ENCODE measurements at places on chromosomes 12 and 14.

- no peak for DNase-seq
Measured at GRCh38 chr14:76581592-76581991, 179.7 kb upstream of the VASH1 start.

GRCh38 chr12:131418121-131418520 is 292.8 kb upstream of the SFSWAP start:
- DNase-seq, result no peak

DNA sequence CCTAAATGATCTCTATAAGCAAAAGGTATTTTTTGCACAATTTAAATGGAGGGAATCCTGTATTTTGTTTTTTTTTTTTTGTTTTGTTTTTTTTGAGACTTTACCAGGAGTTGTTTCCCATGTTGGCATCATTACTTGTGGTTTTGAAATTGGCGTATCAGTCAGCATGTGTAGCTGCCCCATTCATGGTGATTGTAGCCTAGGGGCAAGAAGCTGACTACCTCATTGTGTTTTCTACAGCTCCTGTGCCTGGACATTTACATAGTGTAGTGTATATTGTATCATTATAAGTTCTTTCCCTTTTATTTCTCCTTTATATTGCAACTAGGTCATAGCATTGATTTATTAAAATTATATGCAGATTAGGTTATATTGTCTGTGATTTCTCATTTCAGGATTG is 24.5 kb downstream of the SAMD4A start:
- DNase-seq, result no peak

GRCh38 chr14:100994082-100994481 is 90.6 kb upstream of the RTL1 start:
- DNase-seq, result no peak

GRCh38 chr12:45839917-45840316 is 110.4 kb downstream of the ARID2 start:
- no peak for DNase-seq

DNA sequence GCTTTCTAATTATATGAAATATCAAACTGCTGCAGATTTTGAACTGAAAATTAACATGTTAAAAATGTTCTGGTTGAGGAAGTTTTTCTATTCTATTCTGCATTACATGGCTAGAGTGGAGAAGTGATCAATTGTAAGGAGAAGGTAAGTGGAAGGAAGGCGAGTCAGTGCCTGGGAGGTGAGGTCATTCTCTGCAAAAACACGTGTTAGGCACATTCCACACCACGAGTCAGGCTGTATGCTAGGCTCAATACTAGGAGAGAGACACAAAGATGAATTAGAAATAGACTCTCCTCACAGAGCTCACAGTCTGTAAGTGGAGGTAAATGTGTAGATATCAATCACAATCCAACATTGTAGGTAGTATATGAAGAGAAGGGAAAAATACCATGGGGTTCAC is 194.1 kb downstream of the NOVA1 start:
- no peak for DNase-seq

- DNase-seq, result no peak
Measured at GRCh38 chr12:120230326-120230973, 29.5 kb upstream of the RPLP0 start.

DNA sequence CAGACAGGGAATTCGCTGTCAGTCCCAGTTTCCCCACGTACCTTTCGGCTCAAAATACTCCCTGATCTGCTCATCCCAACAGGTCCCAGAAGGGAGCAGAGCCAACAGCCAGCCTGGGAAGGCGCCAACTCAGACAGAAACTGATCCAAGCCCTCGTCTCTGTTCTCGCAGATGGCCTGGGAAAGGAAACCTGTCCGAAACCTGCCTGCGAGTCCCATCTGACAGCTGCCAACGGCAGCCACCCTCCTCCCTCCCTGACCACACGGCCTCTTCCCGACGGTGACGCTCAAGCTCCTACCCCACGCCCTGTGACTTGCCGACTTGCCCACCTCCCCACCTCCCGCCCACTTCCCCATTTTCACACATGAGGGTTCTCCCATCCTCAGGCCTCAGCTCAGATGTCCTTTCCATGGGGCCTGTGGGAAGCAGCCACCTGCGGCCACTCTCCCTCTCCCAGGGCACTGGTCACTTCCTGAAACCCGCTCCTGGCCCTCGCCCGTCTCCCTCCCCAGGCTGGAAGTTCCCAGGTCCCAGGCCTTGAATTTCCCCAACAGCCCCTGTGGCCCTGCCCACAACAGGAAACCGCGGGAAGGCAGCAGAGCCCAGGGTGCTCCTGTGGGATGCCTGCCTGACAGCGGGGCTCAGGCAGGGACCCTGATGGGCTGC is 60.9 kb upstream of the FBRSL1 start:
- DNase-seq, result no peak

GRCh38 chr12:121239351-121240061 is 29.6 kb downstream of the P2RX4 start:
- no peak for DNase-seq

DNA sequence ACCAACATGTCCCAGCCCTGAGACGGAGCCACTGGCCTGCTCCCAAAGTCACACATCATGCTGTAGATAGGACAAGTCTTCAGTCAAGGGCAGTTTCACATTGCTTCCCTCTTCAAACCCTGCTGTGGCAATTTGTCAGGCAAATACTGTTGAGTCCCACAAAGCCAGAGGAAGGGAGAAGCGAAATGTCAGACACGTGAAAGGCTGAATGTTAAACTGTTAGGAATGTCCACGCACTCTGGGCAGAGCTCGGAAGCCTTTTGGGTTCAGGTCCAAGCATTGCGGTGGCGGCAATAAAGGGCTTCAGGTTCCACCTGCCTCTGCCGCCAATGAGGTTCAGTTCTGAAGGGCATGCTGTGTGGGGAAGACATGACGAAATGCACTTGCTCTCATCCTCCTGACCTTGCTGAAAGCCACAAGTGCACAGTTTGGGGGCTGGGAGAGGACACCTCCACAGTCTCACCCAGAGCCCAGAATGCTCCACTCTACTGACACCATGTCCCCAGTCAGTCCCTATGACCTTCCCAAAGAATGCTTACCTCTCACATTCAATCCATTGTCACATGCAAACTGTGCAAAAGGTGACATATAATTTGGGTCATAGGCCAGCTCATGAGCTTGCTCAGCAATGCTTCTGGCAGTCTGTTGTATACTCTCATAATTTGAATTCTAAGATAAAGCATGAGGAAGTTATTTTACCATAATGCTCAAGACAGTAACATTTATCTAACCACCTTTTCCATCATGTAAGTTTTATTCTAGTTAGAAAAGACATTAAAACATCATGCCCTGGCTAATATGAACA is 35.7 kb downstream of the RAD9B start:
- no peak for DNase-seq

- no peak for DNase-seq
Measured at GRCh38 chr14:69924201-69924600, 45.0 kb downstream of the SMOC1 start.

DNA sequence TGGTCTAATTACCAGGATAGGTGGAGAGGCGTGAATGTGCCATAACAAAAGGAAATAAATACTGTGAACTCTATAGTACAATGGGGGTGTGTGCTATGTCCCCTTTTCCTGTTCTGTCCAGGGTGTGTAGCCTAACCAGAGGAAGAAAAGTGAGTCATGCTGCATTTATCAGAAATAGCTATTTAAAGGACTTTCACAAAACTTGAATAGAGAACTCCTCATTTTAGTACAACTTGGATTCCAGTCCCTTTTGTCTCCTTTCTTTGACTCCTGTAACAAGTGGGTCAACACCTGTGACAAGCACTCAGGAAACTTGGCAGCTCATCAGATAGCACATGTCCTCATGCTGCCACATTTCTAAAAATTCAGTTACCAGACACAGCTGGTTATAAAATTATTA is 123.4 kb downstream of the CCDC91 start:
- DNase-seq, result no peak

DNA sequence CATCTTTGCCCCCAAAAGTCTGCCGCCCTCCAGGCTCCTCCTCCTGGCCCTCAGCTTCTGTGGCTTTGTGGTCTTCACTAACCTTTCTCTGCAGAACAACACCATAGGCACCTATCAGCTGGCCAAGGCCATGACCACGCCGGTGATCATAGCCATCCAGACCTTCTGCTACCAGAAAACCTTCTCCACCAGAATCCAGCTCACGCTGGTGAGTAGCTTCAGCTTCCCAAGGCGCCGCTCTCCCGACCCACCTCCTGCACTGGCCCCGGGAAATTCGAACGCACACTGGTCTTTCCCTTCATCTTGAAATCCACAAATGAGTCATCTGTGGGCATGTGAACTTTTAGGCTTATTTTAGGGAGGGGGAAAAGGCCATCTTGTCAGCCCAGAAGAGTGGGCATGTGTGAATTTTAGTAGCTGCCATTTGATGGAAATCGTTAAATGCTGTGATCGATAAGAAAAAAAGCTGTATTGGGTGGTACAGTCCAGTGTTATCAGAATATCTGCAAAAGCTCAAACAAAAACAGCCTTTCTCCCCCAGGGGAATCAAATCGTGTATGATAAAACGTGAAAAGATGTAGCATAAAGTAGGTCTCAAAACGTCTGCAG is 700 bp downstream of the SLC35E3 start:
- peak; percentile 4 for DNase-seq

DNA sequence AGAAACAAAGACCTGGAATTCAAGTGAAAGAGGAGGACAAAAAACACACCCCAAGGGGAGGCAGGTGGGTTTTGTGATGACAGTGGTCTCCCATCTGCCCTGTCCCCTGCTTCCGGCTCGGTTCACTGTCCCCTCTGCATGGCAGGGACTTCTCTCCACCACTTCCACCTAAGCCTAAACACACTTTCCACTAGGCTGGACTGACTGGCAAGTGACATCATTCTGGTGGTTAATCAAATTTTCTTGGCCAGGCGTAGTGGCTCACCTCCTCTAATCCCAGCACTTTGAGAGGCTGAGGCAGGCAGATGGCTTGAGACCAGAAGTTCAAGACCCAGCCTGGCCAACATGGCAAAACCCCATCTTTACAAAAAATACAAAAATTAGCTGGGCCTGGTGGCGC is 11.9 kb downstream of the PLEKHG6 start:
- no peak for DNase-seq

DNA sequence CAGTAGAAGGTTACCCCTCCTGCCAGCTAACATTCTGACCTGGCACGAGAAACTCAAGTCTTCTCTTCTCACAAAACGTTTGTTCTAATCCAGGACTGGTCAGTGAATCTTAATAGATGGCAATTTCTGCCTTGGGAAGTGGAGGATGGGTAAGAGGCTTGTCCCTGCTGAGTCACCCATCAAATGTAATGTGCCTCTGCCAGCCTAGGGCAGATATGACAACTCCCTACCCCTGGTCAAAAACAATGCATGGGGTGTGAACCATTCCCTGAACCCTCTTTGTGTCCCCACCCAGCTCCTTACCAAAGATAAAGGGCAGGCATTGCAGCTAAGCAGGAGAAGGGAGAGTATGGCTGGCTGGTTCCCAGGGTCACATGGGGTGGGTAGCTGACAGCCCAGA is 1052.9 kb downstream of the GALC start:
- DNase-seq, result no peak

DNA sequence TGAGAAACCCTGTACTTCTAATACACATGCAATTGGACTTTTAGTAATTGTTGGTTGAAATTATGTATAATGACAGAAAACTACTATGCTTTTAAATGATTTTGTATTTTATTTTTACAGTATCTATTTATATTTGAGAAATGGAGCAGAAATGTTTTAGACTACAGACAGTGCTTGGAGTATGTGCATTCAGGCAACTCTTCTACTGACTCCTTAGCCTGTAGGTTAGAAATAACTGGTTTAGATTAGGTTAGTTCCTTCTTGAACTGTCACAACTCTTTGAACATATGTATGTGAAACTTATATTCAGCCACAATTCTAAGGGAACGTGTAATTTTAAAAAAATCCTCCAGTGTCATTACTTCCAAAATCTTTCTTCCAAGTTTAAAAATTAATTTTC is 1.7 kb downstream of the FGFR1OP2 start:
- DNase-seq, result no peak

- DNase-seq, result no peak
Measured at GRCh38 chr12:57940052-57940914, 1.1 kb upstream of the ATP23 start.

DNA sequence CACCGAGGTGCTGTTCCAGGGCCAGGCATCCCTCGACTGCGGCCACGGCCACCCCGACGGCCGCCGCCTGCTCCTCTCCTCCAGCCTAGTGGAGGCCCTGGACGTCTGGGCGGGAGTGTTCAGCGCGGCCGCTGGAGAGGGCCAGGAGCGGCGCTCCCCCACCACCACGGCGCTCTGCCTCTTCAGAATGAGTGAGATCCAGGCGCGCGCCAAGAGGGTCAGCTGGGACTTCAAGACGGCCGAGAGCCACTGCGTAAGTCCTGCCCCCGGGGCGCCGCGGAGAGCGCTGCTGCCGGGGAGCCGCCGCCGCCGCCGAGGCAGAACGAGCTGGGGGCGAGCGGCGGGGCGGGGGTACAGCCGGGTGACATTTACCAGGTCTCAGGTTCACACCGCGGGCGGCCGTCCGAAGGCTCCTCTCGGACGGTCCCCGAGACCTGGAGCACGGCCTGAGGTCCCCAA is 1.4 kb downstream of the PLXNC1 start:
- DNase-seq, result no peak
